ENCODE measurements at places on chromosomes 6 and 20.

DNA sequence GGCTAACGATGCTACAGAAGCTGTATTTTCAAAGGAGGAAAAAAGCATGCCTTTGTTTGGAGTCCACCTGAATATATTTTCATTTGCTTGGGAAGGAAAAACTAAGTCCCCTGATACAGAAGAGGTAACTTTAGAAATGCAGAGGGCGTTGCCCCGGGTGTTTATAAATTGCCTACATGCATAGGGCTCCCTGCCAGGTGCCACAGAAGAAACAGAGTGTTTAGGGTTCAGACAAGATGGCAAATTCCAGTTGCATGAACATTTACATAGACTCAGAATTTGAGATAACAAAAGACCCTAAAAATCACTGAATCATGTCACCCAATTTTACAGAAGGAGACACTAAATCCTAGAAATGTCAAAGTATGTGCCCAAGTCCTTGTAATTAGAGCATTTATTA is 19.9 kb downstream of the RIN2 start:
- DNase-seq, result no peak

DNA sequence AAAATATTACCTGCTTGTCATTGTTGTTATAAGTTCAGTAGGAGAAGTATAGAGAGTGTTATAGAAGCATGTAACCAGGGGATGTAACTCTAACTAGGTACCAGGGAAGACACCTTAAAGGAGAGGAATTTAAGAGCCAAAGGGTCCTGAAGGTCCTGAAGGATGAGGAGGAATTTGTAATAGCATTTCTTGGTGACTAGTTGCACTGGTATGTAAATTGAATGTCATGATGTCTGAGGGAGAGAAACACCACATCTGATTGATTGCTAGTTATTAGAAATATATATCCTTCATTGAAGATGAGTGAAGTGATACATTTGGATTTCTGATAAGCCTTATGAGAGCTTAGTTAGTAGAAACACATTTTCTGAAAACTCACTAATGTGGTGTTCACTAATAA is 643.8 kb downstream of the RFPL4B start:
- DNase-seq, result no peak

- no peak for DNase-seq
Measured at GRCh38 chr6:115976321-115976870, 84.3 kb downstream of the FRK start.

DNA sequence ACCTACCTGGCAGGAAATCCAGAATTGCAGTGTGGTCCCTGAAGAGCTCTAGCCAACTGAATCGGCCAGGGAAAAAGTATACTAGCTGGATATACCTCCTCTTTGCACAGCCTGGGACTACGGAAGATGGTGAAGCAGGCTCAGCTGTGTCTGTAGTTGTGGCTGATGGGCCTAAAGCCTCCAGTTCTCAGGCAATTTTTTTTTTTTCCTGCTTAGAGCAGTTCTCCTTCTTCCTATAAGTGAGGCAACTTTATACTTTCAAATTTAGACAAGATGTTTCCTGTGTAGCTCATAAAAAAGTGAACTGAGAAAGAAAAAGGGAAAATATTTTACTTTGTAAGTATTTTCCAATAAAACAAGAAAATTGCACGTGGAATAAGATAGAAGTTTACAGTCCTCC is 172.9 kb downstream of the CARMIL1 start:
- no peak for DNase-seq

All from NCI-H187 (cell line).